Endothelial cell of umbilical vein (primary cell): ENCODE measurements at places on chromosomes 6 and 20. TPM values are rescaled to one million over a fixed set of nuclear protein-coding genes. Genes with fewer than 3 reads are reported as not detected.

Gene LHFPL5
- not detected in 2 replicates for total RNA-seq

Gene PAK5
- not detected in 2 replicates for total RNA-seq

Gene TMEM244
- total RNA-seq = not detected in 2 replicates

GRCh38 chr6:23454080-23454976 is 671.7 kb upstream of the NRSN1 start:
- no peak for DNase-seq
- peaks cover 2% of the 10 kb centered on the region for H3K4me1 ChIP-seq
- H3K4me3 ChIP-seq = no peak overlapping the region
- no peak overlapping the region for H3K27ac ChIP-seq
- no peaks in the 10 kb centered on the region for H3K27me3 ChIP-seq
- no peaks in the 10 kb centered on the region for H3K36me3 ChIP-seq

DNA sequence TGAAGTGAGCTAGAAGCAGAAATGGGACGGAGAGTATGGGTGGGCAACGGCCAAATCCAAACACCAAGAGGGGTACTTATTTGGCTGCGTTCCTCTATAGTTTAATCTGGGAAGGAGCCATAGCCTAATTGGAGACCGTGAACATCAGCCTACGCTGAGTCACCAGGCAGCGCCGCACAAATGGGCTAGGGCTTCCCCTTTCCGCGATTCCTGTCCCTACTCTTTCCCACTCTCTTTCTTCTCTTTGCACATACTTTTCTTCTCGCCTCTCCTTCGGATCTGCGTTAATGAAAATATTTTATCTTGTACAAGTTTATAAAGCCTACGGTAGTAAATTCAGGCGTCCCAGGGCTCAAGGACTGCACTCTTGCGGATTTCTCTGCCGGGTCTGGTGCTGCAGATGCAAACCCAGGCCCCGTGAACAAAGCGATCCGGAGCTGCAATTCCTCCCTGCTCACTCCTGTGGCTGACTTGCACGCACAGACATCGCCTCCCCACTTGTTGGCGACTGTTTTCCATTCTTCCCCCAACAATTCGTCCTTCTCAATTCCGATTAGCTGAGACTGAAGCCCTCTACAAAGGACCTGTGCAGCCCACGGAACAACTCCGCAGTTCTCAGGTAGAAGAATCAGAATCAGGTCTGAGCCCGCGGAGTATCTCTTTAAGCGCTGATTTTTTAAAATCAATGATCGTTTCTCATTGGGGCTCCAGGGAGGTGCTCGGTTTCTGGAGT is 4.2 kb upstream of the TBX18 start:
- peaks cover 79% of the 10 kb centered on the region for H3K27me3 ChIP-seq
- no peaks in the 10 kb centered on the region for H3K36me3 ChIP-seq
- H3K27ac ChIP-seq = no peak overlapping the region
- DNase-seq = peak; percentile 62
- peaks cover 19% of the 10 kb centered on the region for H3K4me1 ChIP-seq

GRCh38 chr20:9514461-9515213 is at the start of gene LAMP5:
Gene LAMP5 (plus strand): TSS chr20:9514590. CDS start chr20:9514853, 263 bp downstream.
- no peaks in the 10 kb centered on the region for H3K36me3 ChIP-seq
- DNase-seq = peak; percentile 18
- peaks cover 64% of the 10 kb centered on the region for H3K27me3 ChIP-seq
- H3K4me1 ChIP-seq = peaks cover 5% of the 10 kb centered on the region

GRCh38 chr6:169109411-169110220 is 144.0 kb downstream of the THBS2 start:
- H3K27me3 ChIP-seq = no peaks in the 10 kb centered on the region
- DNase-seq = no peak
- no peaks in the 10 kb centered on the region for H3K36me3 ChIP-seq
- H3K4me1 ChIP-seq = no peaks in the 10 kb centered on the region
- H3K27ac ChIP-seq = no peak overlapping the region

GRCh38 chr6:165229216-165229615 is 80.2 kb downstream of the C6orf118 start:
- H3K4me1 ChIP-seq = no peaks in the 10 kb centered on the region
- H3K36me3 ChIP-seq = no peaks in the 10 kb centered on the region
- no peak overlapping the region for H3K27ac ChIP-seq
- no peaks in the 10 kb centered on the region for H3K27me3 ChIP-seq
- H3K4me3 ChIP-seq = no peak overlapping the region
- no peak for DNase-seq

GRCh38 chr20:45373353-45374100 is 4.6 kb downstream of the TP53TG5 start:
- no peaks in the 10 kb centered on the region for H3K36me3 ChIP-seq
- peak; percentile 84 for DNase-seq
- no peak overlapping the region for H3K27ac ChIP-seq
- H3K4me3 ChIP-seq = peak overlapping the region; percentile 48

GRCh38 chr6:111248789-111249188 is 161.5 kb downstream of the SLC16A10 start:
- no peak overlapping the region for H3K4me3 ChIP-seq
- no peaks in the 10 kb centered on the region for H3K4me1 ChIP-seq
- no peak overlapping the region for H3K27ac ChIP-seq
- peaks cover 9% of the 10 kb centered on the region for H3K27me3 ChIP-seq
- no peak for DNase-seq
- H3K36me3 ChIP-seq = no peaks in the 10 kb centered on the region
